ENCODE measurements at places on chromosomes 6 and 20.

DNA sequence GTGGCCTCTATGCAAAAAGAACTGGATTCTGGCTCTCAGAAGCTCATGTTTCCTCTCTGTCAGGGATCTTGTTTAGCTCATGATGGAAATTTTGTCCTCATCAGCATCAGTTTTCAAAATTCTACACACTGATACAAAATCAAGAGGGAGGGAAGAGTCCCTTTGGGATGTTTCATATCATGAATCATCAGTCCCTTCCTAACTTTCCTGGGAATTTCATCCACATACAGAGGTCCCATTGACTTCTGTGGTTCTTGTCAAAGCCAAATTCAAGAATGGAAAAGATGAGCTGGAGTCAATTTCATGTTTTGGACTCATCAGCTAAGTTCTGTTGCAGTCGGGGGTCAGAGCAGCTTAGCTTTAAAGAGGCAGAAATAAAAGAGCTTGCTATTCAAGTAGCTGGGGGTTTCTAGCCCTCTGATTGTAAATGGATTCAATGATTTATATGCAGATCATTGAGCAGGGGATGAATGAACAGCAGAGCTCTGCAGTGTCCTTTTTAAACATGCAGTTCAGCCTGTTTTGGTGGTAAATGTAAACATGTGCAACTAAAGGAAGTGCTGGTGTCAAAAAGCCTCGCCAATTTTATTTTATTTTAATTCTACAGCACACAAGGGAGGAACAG is 21.3 kb upstream of the TMEM14A start:
- DNase-seq, result no peak

- DNase-seq, result no peak
Observed at GRCh38 chr6:133184798-133185372, 56.3 kb upstream of the EYA4 start.

GRCh38 chr20:40896814-40897700 is 131.6 kb upstream of the TOP1 start:
- DNase-seq, result no peak

GRCh38 chr6:19714434-19715166 is 122.6 kb upstream of the ID4 start:
- DNase-seq, result no peak

GRCh38 chr20:47583551-47583950 is 81.9 kb downstream of the NCOA3 start:
- DNase-seq, result no peak

- DNase-seq, result peak; percentile 42
Observed at GRCh38 chr6:122381494-122382265, 17.8 kb upstream of the HSF2 start.

- no peak for DNase-seq
Observed at GRCh38 chr6:154297721-154298120, 58.9 kb downstream of the IPCEF1 start.

DNA sequence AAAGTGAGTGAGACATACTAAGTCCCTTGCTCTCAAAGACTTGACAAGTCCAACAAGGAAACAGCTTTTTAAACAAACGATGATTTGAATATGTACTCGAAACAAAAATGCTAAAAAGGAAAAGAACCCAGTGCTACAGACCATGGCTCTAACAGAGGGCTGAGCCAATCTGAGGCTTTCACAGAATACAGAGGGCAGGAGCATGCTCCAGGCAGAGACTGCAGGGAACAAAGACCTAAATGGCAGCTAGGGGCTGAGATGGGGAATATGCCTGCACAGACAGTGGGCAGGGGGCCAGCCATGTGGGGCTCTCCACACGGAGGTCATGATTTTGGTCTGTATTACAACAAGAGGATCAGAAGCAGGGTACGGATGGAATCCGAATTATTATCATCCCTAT is 31.1 kb upstream of the C6orf118 start:
- DNase-seq, result no peak

- DNase-seq, result no peak
Observed at GRCh38 chr20:16005915-16006493, 567.2 kb downstream of the KIF16B start.

DNA sequence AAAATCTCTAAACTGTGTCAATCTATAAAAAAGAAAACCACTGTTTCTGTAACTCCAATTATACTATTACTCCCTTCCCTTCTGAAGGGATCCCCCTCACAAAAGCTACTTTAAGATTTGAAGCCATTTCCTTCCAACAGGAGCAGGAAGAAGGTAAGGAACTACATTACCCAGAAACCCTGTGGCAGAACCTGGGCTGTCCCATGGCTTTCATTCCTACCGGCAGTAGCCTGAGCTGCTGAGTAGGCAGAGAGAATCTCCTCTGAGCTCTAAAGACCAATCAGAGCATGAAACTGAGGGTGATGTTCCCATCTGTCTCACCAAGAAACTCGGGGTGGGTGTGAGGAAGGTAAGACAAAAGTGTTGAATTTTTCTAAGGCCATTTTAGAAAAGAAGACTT is 108.0 kb upstream of the LRFN2 start:
- DNase-seq, result no peak

GRCh38 chr20:4563534-4563933 is 158.2 kb upstream of the PRND start:
- DNase-seq, result peak; percentile 8

DNA sequence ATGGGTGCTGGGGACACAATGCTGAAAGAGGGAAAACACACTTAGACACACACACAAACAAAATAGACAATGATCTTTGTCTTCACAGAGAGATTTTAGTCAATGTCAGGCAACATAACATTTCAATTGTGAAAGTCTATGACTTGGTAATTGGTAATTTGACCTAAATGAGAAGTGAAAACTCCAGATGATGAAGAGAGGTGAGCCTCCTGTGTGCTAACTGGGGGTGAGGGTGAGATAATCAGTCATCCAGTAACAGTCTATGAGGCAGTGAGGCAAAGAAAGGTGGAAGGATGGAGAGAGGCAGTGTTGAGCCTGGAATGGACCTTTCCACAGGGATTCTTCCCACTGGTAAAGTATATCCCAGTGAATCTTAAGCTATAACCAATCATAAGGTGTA is 744.2 kb downstream of the MAFB start:
- no peak for DNase-seq

- DNase-seq, result peak; percentile 23
Observed at GRCh38 chr6:107116328-107116892, 1.1 kb upstream of the BEND3 start.

GRCh38 chr6:138778331-138778730 is 4.8 kb downstream of the CCDC28A start:
- DNase-seq, result no peak

- no peak for DNase-seq
Observed at GRCh38 chr6:45929421-45930361, 86.0 kb downstream of the CLIC5 start.

DNA sequence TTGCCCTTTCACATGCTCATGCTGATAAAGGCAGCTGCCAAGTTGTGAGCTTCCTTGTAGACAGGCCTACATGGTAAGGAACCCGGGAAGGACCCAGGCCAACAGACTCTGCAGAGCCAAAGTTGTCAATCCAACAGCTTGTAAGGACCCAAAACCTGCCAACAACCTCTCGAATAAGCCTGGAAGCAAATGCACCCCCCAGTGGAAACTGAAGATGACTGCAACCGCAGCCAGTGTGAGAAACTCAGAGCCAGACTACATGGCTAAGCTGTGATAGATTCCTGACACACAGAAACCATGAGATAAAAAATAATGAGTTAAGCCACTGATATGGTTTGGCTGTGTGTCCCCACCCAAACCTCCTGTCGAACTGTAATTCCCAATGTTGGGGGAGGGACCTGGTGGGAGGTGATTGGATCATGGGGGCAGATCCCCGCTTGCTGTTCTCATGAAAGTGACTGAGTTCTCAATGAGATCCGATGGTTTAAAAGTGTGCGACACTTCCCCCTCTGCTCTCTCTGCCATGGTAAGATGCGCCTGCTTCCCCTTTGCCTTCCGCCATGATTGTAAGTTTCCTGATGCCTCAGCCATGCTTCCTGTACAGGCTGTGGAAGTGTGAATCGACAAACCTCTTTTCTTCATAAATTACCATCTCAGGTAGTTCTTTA is 18.8 kb upstream of the CLPSL2 start:
- DNase-seq, result no peak

All from stimulated activated naive CD8-positive, alpha-beta T cell treated with anti-CD3 and anti-CD28 coated beads, Interleukin-15, Interleukin-2, amounts not matched to agents 100 U/mL and 50 U/mL, for 24 hours (primary cell).